Stimulated activated CD8-positive, alpha-beta memory T cell treated with anti-CD3 and anti-CD28 coated beads, Interleukin-7, amount 100 ng/mL, for 48 hours (primary cell): ENCODE measurements at places on chromosomes 12 and 14.

DNA sequence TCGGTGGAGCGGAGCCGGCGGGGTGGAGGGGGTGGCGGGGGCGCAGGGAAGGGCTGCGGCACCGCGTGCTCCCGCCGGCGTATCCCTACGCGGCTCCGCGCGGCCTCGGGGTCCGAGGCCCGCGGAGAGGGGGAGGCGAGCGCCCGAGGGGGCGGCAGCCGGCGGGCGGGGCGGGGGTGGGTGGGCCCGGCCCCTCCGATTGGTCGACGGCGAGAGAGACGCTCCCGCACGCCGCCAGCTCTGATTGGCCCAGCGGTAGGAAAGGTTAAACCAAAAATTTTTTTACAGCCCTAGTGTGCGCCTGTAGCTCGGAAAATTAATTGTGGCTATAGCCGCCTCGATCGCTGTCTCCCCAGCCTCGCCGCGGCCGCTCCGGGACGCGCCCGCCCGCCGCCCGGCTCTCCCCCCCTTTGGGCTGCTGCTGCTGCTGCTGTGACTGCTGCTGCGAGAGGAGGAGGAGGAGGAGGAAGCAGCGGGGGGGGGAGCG is at the start of gene FOXG1:
Gene FOXG1, plus strand, starts transcription at position 319 of the 487 bp plus-strand sequence. CDS start 493 bp downstream, outside the sequence.
- no peak for DNase-seq

GRCh38 chr12:104218935-104219334 is 3.4 kb downstream of the TXNRD1 start:
- DNase-seq = no peak

DNA sequence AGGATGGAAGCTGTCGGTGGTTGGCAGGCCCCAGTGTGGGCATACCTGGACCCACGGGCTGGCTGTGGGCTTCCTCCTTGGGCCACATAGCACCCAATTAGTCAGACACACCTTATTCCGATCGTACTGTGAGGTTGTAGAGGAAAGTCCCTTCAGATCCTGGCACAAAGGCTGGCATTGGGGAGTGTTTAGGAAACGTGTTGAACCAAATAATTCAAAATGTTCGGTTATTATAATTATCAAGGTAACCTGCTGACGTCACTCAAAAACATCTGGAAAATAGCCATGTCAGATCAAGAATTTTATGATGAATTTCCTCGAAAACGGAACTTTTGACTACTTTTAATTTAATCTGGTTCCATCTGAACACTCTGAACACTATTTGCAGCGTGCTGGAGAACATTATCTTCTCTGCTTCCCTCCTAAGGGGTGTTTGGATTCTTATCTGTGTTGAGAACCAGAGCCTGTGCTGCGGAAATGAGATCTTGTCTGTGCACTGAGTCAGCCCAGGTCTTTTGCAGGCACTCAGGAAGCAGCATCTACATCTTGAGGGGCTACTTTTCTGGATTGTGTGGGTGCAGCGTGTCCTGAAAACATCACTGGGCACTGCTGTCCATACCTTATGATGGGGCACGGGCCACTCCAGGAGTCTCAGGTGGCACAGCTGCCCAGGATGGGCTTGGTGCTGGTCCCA is 100.3 kb downstream of the SLC25A47 start:
- DNase-seq = no peak

- DNase-seq = no peak
These were observed 27.8 kb upstream of the SLC38A2 start for GRCh38 chr12:46400406-46400805.

- no peak for DNase-seq
These were observed 37.6 kb downstream of the RTL1 start for GRCh38 chr14:100865682-100866591.

- no peak for DNase-seq
These were observed 249.2 kb downstream of the TTC6 start for GRCh38 chr14:37844614-37845013.

- no peak for DNase-seq
These were observed 68.4 kb downstream of the ANO6 start for GRCh38 chr12:45284096-45284901.

DNA sequence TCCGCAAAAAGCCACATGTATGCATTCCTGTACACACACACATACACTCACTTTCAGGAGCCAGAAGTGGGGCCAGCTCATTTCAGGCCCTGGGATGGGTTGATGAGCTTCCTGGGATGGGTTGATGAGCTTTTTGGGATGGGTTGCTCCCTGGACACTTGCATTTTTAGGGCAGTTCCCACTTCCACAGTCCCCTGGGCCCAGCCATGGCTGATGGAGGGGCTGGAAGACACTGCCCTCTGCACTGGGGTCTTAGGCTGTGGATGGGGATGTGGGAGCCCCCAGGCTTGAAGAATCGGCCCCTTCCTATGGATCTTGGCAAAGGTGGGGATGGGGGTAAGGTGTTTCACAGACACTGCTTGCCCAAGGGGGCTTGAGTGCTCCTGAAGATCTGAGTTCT is 12.7 kb downstream of the ACVRL1 start:
- DNase-seq = no peak

DNA sequence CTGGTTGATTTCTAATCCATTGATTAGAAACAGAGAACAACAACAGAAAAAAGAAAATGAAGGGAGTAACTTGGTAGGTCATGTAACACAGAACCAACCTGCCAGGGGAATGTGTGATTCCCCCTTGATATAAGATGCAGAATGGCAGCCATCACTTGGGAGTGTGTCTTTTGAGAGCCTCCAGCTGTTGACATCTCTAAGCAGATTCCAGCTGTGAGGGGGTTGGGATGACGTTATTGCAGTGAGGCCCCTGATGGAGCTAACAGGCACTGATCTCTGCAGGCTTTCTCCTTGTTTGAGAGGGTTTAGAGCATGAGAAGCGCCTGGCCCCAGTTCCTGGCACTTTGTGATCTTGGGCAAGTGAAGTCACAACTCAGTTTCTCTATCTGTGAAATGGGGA is 124.9 kb downstream of the PELI2 start:
- no peak for DNase-seq

- no peak for DNase-seq
These were observed 101.7 kb downstream of the RTN1 start for GRCh38 chr14:59768855-59769375.

- no peak for DNase-seq
These were observed 266.3 kb upstream of the PRKD1 start for GRCh38 chr14:30193845-30194501.

DNA sequence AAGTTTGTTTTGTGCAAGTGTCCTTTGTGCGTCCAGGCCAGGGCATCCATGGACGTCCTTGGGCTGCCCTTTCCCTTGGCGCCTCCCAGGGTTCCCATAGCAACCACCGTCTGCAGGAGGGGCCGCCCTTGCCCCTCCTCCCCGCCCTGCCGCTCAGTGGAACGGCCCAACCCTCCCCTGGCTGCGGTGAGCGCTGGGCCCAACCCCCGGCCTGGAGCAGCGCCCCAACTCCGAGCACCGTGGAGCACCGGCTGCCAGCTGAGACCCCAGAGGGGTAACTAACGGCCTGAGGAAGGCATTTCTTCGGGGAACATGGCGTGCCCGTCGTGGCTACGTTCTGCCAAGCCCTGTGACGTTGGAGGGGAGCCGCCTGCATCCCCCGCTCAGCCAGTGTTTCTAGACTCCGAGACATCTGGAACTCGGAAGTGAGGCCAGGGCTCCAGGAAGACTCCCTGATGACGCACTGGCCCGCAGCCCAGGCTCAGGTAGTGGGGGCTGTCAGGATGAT is 5.3 kb upstream of the ACACB start:
- DNase-seq = no peak

- DNase-seq = no peak
These were observed 25.0 kb downstream of the ERP27 start for GRCh38 chr12:14913381-14913781.

DNA sequence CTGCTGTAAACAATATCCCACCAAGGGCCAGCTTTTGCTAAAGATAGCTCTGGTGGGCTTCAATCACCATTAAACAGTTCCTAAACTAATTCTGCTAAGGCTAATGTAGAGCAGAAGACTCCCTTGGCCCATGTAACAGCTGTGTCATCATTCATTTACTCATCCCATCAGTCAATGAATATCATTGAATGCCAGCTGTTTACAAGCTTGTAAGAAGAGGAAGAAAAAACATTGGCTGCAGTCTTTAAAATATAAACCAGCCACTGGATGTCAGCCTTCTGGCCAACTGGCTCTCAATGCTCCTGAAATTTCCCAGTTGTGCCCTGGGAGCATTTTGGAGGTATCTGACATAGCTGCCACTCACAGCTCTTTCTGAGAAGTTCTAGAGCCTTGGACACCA is 18.0 kb upstream of the MAP3K9 start:
- no peak for DNase-seq

DNA sequence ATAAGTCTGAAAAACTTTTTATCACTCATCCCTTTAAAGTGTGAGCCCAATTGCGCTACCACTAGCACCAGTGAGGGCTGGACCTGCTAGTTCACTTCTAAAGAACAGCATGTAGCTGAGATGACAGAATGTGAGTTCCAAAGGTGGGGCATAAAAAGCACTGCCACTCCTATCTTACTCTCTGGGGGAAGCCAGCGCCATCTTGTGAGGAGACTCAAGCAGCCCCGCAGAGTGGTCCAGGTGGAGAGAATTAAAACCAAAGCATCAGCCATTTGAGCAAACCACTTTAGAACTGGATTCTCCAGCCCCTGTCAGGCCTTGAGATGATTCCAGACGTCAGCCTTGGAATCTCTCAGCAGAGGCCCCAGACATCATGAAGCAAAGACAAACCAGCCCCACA is 39.9 kb downstream of the TMEM132D start:
- no peak for DNase-seq

GRCh38 chr12:106780010-106780631 is 5.6 kb downstream of the RIC8B start:
- no peak for DNase-seq

DNA sequence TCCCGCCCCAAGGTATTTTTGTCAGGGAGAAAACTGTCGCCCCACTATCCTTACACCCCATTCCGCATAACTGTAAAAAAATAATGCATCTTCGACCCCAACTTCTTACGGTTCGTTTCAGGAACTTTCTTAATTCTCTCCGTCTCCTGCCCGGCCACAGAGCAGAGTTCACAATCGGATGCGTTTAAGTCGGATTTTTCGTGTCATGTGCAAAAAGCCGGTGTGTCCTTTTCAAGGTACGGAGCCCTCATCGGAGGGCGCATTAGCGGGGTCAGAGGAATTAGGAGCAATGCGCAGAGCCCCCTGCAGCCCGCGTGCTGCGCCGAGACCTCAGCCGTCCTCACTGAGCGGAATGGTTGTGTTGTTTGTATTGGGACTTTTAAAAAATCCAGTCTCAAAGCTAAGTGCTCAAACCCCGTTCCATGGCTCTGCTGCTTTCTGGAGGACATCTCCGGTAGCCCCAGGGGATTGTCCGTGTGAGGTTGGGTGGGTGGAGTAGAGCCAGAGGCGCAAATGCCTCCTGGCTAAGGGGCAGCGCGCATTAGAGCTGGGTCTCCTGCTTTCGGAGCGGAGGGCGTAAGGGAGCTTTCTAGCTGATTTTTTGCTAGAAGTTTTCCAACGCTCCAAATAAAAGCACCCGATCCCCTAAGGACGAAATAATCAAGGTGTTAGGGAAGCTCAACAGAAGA is 3.9 kb upstream of the GSC start:
- DNase-seq = no peak

DNA sequence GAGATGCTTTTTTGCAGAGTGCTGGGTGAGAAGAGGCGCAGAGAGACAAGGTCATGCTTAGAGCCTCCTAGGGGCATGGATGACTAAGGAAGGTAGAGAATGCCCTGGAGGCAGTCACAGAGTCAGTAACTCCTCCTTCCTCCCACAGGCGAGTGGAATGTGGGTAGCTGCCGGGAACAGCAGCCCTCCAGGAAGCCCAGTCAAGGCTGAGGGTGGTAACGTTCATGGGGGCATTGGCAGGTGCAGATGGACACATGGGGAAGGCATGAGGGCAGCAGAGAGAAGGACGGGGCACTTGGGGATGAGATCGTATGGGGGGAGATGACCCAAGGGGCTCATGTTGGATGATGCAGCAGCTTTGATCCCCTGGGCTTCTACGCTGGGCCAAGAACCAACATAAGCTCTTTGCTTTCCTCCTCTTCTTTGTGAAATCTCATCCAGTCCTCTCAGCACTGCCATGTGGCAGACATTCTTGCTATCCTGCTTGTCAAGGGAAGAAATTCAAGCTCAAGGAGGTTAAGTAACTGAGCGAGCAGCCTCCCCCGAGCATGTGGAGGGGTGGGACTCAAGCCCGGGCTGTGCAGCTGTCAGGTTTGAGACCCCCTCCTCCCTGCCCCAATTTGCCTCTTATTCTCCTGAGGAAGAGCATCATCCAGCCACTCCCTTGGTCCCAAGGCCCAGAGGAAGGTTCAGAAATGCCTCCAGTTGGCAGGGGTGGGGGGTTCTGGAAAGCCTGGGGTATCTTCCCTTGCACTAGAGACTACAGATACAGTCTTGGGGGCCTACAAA is 187.9 kb downstream of the PIWIL1 start:
- no peak for DNase-seq

- DNase-seq = no peak
These were observed 122.7 kb downstream of the SSPN start for GRCh38 chr12:26317942-26318575.

GRCh38 chr12:77049767-77050353 is 15.5 kb downstream of the E2F7 start:
- no peak for DNase-seq

DNA sequence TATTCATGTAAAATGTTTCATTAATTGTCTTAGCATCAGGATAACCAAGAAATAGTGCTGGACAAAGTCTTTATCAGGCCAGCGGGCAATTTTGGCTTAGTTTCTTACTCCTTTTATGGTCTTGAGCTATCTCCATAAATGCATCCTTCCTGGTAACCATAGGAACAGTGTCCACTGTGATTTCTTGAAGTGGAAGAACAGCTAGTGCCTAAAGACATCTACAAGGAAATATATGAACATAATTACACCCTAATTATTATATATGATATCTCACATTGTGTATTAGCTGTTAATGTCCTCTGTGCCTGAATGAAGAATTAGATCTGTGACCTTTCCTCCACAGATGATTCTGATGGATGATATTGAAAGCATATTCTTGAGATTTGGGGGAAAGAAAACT is 286.7 kb upstream of the ATXN7L3B start:
- DNase-seq = no peak

DNA sequence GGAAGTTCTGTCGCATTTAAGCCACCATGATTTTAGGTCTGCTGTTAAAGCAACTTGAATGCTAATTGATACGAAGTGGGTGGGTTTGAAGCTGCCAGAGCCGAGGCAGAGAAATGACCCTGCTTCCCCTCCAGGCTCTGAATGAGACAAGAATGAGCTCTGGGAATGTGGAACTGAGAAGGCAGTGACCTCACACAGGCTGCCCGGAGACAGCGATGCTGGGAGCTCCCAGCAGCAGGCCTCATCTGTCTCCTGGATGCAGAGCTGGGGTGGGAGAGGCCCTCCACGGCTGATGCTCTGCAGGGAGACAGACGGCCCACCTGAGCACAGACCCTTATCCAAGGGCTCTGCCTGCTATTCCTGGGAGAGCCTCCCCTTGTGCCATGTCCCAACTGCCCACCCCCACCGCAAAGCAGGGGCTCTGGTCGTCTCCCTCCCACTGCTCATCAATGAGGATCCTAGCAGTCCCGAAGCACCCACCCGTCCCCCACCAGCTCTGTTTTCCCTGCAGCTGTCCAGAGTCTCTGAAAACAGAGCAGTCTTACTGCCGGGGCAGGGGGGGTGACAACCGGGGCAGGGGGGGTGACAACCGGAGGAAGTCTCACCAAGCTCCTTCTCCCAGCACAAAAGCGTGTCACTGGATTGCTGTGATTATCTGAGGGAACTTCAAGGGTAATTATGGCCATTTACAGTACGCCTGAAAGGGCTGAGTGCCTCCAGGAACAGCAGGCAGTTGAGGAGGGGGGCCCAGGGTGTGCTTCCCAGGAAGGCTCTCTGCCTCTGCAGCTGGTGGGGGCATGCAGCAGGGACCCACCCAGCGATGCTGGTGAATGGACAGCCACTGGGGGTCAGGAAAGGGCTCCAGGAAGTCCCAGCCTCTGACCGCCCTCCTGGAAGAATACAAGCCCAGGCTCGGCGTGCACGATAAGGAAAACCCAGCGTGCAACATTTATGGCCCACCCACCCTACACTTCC is 67.8 kb downstream of the CHGA start:
- DNase-seq = no peak
